ENCODE measurements at places on chromosomes 1 and 21.

DNA sequence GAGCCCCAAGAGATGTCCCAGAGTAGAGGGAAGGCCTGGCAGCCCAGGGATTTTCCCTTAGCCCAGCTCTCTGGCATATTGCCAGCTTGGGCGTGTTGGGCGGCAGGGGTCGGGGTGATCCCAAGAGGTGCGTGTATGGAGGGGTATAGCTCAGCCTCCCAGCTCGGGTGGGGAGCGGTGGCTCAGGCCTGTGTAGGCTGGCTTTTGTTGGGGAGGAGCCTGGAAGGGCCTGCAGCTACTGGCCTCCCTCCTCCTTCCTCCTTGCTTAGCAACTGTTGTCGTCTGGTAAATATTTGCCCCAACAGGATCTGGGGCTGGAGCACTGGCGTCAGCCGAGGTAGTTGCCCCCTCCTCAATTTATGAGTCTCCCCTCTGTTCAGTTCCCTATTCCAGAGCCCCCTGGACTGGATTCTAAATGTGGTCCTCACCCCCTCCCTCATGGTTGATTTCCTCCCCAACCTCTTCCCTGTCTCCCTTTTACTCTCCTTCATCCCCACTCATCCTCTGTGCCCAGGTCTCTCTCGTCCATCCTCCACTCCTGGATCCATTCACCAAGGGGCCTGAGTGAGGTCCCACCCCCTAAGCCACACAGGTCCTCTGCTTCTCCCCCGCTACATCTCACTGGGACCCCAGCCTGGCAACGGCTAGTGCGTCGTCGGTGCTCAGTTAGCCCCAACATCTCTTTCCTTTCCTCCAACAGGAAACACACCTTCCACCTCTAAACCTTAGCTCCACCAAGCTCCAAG, 10.3 kb upstream of the LMNA start:
- DNase-seq: peak; percentile 53

DNA sequence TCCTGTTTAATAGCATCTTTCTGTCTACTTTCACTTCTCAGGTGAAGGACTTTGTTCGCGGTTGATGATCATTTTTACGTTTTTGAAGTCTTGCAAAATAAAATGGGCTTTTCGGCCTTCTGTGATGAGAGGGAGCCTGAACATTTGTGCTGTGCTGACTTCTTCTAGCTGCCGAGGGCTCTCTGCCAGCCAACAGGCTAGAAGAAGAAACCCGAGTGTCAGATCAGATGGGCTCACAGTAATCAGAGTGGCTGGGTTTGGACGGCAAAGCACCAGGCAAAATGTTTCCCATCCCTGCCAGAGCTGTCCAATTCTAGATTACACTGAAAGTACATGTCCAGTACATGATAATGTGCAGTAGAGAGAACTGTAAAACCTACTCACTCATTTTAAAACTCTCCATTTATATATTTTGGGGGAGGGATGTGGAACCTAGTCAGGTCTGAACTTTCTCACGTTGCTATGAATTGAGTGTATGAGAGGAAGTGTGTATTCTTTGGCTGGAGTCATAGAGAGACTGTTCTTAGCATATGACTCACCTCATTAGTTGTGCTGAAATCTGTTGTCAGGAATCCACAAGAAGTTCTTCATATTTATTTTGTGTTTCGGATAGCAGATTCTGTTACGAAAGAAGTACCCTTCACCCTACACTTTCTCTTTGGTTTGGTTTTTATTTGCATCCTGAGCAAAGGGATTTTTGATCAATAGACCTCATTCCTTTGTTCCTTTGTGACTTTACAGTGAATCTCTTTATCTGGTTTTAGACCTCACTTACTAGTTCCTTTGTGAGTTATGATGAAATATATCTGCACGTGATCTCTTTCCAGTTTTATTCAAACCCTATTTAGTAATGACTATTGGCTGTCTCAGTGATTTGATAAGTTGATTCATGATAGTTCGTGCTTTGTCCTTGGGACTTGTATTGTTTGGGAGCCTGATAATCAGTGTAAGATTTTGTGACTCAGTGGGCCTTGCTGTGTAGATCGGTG, 4.8 kb downstream of the ATP1A1 start:
- peak; percentile 49 for DNase-seq

DNA sequence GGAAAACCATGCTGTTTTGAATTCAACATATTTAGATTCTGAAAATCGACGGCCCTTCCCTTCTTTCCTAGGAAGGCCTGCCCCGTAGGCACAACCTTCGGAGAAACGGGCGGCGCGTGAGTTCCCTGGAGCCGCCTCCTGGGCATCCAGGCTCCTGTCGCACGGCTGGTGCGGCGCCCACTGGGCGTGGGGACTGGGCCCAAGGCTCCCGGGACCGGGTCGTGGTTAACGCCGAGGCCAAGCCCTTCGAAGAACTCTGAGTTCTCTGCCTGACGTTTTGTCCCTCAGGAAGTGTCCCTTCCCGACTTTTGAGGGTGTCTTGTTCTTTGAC, 19.2 kb upstream of the TBX15 start:
- DNase-seq: no peak

GRCh38 chr1:199875856-199876255, 151.7 kb upstream of the NR5A2 start:
- DNase-seq: no peak

- no peak for DNase-seq
These were observed 41.0 kb downstream of the SLX9 start for GRCh38 chr21:44980562-44981489.

DNA sequence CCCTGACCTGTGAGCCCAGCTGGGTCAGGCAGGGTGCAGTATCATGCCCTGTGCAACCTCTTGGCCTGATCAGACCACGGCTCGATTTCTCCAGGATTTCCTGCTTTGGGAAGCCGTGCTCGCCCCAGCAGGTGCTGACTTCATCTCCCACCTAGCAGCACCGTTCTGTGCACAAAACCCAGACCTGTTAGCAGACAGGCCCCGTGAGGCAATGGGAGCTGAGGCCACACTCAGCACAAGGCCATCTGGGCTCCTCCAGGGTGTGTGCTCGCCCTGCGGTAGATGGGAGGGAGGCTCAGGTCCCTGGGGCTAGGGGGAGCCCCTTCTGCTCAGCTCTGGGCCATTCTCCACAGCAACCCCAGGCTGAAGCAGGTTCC, 29.6 kb downstream of the SLC19A1 start:
- DNase-seq: no peak

DNA sequence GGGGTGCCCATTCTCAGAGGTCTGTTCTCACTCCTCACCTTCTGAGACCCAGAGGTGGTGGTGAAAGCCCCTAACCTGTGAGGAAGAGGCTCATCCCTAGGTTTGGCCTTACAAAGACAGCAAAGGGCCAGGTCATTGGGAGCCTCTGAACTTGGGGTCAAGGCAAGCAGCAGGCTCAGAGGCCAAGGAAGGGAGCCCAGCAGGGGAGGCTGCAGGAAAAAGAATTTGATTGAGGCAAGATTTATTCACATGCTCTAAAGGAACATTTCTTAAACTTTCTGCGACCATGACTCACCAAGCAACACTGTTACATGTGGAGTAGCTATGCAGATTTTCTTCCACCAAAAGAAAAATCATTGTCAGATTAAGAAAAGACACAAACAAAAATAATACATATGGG, 132.5 kb upstream of the SYT6 start:
- no peak for DNase-seq

- peak; percentile 34 for DNase-seq
These were observed 15.7 kb upstream of the GLIS1 start for GRCh38 chr1:53754484-53755312.

- DNase-seq: no peak
These were observed 60.9 kb upstream of the RUNX3 start for GRCh38 chr1:24990779-24991641.

DNA sequence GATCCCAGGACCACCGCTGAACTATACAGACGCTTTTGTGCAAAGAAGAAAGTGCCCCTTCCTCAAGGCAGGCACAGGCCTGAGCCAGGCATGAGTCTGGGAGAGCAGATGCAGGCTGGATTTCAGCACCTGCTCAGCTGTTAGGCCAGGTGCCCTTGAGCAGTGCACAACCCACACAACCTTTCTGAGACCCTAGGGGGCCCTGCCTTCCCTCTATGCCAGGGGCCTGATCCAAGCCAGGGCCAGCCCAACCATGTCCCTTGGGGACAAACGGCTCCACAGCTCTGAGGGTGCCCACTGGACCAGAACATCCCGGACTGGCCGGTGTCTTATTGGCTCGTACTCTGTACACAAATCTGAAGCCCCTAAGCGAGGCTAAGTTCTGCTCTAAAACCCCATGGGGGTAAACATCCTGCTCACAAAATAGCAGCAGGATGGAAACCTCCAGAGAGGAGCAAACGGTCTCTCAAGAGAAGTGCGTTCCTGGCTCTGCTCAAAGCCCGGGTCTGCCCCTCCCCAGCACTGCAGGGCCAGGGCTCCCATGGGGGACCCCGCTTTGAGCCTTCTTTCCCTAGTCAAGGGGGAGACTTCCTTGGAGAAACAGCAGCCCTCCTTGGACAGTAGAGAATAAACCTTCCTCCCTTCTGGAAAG, 275.1 kb downstream of the NPHP4 start:
- no peak for DNase-seq

DNA sequence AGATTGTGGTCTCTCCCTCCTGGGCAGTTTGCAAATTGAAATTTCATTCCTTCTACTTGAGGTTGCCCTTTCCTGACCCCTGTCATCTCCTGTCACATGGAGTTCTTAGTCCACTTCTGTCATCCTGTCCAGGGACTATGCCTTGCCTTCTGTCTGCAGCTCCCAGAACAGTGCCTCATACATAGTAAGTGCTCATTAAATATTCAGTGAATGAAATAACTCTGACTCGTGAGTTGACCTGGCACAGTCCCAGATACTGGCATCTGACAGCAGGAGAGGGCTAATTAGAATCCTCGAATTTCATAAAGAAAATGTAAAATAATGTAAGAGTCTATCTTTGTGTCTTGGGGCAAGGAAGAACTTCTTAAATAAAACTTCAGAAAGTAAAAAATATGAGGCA, 50.8 kb downstream of the CNIH3 start:
- no peak for DNase-seq

- no peak for DNase-seq
These were observed 2.5 kb upstream of the COG2 start for GRCh38 chr1:230639714-230640209.

DNA sequence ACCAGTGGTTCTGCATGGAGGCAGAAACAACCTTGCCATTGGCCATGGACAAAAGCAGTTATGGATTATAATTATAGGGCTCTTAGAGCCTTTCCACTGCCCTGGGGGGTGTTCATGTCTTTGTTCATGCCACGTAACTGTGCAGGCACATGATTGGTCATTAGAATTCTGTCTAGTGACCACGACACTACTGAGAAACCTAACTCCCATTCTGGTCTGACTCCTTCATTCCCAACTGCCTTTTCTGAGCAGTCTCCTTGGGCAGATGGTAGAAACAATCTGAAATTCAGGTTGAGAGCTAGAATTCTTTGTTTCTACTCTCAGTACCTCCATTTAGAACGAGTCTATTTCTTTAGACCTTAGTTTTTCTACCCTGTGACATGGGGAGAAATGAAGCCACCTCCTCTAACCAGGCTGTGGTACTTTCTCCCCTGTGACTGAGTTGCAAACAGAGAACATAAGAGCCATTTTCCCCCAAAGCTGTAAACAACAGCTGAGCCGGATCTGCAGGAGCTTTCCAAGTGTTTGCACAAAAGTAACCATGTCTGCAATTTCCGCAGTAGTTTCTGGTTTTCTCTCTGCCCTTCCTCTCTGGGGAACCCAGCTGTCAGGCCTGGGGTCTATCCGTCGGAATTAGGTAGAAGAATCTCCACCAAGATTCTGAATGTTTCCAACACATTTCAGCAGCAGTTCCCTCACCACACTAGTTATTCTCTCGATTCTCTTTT, 37.7 kb upstream of the IPO9 start:
- no peak for DNase-seq

- no peak for DNase-seq
These were observed 14.4 kb downstream of the ZBTB17 start for GRCh38 chr1:15961492-15961891.

GRCh38 chr1:96710708-96711477, 10.7 kb upstream of the PTBP2 start:
- DNase-seq: no peak

- no peak for DNase-seq
These were observed 2.7 kb upstream of the ADAMTS1 start for GRCh38 chr21:26847921-26848320.

DNA sequence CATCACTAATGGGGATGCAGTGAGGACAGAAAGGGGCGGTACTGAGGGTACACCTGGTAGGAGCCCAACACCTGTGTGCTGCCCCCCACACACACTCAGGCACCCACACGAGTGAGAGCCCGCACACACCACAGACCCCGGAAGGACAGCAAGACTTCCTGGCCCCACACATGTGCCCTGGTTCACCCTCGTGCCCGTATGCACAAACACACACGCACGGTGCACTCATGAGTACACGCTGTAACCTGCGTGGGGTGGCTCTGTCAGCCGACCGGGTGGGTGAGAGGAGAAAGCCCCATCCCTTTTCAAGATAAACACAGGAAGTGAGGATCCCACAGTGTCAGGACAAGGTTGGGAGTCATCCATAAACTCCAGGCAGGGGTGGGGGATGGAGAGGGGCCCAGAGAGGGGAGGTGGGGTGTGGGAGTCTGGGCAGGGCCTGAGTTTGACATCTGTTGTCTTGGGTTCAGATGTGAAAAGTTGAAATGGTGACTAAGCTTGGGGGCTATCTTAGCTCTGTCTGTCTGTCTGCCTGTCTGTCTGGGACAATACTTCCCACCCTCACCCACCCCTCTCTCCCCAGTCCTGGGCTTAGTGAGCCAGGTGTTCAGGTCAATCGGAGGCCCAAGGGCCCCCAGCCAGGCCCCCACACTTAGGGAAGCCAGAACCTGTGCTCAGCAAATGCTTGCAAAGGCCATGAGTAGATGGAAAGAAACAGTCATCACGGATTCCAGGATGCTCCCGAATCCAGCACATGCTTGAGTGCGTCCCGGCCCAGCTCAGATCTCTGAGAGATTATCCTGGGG, 119.8 kb upstream of the ZBTB40 start:
- DNase-seq: no peak

DNA sequence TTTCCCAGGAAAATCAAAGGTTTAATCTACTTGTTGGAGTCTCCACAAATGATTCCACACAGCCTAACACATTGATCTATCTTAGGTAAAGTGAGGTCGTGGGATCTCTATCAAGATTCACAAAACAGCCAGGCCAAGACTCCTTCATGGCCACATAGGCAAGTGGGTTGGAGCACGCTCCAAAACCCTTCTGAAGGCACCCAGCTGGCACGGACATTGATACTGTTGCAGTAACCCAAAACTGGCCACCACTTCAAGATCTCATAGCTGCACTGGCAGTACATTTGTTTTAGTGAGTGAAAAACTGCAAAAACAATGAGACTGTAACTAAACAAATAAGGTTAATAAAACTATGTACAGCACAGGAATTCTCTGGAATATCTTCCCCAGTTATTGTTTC, 61.9 kb downstream of the COLGALT2 start:
- DNase-seq: no peak

DNA sequence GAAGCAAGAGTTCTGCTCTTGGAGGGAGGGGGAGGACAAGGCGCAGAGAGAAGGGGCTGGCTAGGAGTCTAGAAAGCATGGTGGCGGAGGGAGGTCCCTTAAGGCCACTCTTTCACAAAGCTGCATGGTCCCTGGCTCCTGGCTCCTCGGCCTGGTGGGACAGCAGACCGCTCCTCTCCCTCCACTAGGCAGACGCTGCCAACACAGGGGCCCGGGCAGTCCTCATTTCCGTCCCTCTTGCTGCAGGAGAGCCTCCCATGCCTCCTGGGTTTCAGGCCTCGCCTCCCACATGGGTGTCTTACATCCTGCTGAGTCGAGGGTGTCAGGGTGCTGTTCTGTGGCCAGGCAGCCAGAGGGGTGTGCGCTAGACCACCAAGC, 108.0 kb downstream of the CASZ1 start:
- no peak for DNase-seq

- no peak for DNase-seq
These were observed 78.2 kb downstream of the SKI start for GRCh38 chr1:2306151-2306978.

- no peak for DNase-seq
These were observed 28.0 kb upstream of the PRKAA2 start for GRCh38 chr1:56617141-56617540.
